NCI-H446 (cell line): ENCODE measurements at places on chromosomes 1 and 21.

- no peak for DNase-seq
These were observed 150.0 kb downstream of the TOMM20 start for GRCh38 chr1:234978397-234979295.

DNA sequence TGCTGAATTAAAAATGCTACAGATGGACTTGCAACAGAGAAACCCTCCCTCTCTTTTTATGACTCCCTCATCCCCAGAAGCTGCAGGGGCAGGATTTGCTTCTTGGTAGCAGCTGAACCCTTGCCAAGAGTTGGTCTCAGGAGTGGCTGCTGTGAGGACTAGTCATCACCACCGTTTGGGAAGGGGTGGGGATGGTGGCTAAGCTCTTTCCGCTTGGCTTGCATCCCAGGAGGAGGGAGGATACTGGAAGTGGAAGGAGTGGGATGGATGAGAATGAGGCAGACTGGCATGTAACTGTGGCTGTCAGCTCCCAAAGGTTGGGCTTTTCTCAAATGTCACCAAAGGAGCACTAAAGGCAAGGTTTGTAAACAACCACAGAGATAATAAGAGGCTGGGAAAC is 50.8 kb upstream of the COL24A1 start:
- no peak for DNase-seq

DNA sequence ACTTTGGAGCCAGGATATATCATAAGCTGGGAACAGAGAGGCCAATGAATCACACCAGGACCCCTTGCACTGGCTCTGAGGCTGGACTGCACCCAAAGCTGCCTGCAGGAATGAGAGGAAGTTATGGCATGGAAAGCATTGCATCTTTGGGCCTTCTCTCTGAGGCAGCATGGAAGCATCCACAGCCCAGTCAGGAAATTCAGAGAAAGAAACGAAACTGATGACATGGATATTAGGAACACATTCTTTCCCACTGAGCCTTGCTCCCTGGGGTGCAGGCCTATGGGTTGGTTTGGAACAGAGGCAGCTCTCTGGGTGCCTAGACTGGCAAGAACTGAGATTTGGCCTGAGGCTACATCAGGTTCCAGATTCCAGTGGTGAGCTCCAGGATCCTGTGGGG is 98.6 kb downstream of the NGF start:
- DNase-seq: no peak

GRCh38 chr1:115677182-115677555 is 35.4 kb downstream of the VANGL1 start:
- DNase-seq: no peak

GRCh38 chr21:41065539-41065938 is 102.4 kb upstream of the BACE2 start:
- DNase-seq: no peak

GRCh38 chr1:218517459-218517858 is 172.3 kb downstream of the TGFB2 start:
- no peak for DNase-seq

DNA sequence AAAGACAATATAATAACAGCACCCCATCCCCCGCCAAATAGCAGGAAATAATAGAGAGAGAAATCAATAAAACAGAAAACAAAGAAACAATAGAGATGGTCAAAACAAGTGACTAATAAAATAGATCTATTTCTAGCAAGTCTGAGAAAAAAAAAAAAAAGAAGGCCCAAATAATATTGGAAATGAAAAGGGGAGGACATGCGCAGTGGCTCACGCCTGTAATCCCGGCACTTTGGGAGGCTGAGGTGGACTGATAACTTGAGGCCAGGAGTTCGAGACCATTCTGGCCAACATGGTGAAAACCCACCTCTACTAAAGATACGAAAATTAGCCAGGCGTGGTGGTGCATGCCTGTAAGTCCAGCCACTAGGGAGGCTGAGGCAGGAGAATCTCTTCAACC is 18.5 kb upstream of the HCRTR1 start:
- DNase-seq: no peak

DNA sequence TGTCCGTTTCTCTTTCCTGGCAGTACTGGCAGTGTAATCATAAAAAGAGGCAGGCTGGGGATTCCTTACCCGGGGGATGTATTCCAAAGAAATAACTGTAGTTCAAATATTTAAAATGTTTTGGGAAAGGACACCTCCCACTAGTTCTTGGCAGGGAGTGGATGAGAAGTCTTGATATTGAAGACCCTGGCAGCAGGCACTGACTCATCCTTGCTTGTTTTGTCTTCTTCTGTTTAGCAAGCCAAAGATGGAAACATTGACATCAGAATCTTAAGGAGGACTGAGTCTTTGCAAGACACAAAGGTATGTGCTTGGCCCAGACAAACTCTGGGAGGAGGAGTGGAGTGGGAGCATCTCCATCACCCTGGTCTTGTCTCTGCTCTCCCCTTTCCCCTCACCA is 639 bp downstream of the IL20 start:
- DNase-seq: no peak

DNA sequence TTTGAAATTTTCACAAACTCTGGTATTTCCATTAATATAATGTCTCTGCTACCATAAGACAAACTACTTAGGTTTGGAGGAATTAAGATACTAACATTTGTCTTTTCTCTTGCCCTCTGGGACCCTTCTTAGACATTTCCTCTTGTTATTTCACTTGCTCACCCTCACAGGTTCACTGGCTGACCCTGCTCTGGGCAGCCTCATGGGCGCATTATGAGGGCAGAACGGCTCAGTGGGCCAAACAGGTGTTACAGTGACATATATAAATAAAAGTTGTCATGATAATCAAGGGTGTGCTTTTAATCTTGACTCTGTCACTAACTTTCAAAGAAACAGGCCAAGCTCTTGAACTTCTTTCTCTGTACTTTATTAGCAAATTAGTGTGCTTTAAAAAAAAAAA is 46.5 kb downstream of the ZNHIT6 start:
- DNase-seq: no peak

DNA sequence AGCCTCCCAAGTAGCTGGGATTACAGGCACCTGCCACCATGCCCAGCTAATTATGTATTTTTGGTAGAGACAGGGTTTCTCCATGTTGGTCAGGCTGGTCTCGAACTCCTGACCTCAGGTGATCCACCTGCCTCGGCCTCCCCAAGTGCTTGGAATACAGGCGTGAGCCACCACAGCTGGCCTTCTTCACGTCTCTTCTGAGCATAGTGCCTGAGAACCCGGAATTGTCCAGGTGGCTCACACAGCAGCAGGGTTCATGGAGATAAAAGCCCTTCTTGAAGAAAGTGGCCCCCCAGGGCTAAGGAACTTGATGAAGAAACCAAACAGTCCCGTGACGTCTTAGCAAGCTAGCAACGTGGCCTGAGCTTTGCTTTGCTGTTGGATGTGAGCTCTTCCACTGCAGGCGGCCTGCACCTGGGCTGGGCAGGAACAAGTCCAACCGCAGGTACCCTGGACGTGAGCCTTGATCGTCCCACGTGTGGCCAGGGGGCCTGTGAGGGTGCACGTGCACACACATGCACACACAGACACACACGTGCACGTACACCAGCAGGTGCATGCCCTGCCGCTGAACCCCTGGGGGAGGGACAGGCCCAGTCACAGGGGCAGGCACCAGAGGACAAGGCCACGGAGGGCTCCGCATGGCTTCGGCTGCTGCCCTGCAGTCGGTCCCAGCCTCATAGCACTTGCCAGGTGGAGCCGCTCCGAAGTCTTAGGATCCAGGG is 23.4 kb upstream of the TRAPPC10 start:
- DNase-seq: no peak

- no peak for DNase-seq
These were observed 16.0 kb upstream of the LRRC7 start for GRCh38 chr1:69551476-69552324.

- DNase-seq: peak; percentile 36
These were observed 679 bp downstream of the ABL2 start for GRCh38 chr1:179228783-179229213.

DNA sequence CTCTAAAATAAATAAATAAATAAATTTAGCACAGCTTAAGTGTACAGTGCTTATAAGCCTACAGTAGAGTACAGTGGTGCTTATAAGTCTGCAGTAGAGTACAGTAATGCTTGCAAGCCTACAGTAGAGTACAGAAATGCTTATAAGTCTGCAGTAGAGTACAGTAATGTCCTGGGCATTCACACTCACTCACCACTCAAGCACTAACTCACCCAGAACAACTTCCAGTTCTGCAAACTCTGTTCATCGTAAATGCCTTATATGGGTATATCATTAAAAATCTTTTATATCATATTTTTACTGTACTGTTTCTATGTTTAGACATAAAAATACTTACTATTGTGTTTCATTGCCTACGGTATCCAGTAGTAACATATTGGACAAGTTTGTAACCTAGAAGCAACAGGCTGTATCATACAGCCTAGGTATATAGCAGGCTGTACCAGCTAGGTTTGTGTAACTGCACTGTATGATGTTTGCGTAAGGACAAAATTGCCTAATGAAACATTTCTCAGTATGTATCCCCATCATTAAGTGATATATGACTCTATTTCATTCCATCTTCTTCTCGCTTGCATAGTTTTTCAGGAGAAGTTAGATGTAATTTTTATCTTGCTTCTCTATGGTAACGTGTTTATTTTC is 14.0 kb upstream of the S100B start:
- DNase-seq: no peak

- DNase-seq: no peak
These were observed 9.5 kb downstream of the PSMB4 start for GRCh38 chr1:151408891-151409290.
